Prostate gland (tissue), 2 donors: ENCODE measurements at places on chromosomes 2 and 18. TPM values are rescaled to one million over a fixed set of nuclear protein-coding genes. Genes with fewer than 3 reads are reported as not detected.

DNA sequence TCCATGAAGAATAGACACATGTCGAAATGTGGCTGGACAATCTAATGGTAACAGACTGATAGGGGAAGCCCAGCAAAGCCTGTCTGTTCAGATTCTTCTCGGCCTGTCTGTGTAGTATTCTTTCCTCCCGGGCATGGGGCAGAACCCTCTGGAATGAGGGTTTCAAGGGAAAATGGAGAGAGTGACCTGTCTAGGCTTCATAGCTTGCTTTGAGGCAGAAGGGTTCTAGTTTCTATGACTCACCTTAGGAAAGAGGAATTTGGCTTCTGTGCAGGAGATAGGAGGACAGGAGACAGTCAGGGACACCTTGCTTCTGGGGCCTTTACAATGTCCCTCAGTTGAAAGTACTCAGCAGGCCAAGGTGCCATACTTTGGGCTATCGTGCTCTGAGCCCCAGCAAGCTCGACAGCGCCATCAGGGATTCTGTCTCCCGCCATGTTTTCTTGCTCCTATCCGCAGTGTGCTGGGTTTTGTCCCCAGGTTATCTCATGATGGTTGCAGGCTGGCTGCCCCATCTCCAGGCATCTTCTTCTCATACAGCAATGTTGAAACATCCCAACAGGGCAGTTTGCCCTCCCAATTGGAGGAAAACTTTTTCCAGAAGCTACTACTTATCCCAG lies 74.7 kb upstream of the TLK1 start:
- no peak for DNase-seq

The LCT gene
- 0.57 TPM for total RNA-seq

GRCh38 chr2:100580367-100581276 lies 17.8 kb downstream of the PDCL3 start:
- no peak for DNase-seq

DNA sequence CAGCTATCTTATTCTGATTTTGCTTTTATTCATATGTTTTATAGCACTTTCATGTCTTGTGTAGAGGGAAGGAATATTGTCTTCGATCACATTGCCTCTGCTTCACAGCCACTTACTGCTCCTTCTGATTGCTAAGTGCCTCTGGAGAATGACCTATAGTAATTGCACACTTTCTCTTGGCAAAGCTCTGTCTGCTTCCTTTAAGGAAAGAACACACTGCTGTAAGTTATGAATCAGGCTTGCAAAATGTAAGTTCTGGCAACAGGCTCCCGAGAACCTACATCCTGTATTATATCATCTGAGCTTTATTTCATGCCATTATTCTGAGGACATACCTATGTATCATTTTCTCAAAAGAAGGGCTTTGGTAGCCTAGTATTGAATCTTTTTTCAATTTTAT lies 170.7 kb downstream of the ZNF804A start:
- no peak for DNase-seq

The FOXD4L1 gene
- total RNA-seq = not detected

The SLC23A3 gene
- 2.9 TPM for total RNA-seq

DNA sequence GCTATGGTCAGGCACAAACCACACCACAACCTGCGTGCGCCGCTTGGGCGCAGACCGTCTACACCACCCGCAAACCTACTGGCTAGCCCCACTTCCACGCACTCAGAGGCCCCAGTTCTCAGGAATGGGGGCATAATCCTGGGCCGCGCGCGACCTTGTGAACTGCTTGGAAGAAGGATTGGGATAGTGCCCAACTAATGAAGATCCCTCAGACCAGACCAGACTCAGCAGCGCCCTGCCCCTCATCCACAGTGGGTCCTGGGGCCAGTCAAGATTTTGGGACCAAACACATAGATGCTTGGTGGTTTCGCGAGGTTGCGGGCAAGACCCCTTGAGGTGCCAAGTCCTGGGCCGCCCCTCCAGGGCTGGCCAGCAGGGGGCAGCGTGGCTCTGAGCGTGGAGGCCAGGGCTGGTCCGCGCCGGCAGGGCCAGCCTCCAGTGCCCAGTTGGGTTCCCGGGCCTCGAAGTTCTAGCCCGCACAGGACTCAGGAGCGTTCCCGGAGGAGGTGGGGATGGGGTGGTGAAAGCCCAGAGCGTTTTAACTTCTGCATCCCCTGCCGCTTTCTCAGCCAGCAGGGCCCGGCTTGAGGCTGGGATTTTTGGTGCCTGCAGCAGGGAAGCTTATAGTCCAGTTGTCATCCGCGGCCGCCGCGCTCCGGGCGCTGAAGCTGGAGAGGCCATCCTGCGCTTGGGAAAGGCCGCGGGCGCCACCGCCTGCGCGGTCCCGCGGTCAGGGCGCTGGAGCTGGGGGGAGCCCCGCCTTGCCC lies 8.3 kb downstream of the OSR1 start:
- no peak for DNase-seq

- no peak for DNase-seq
Measured at GRCh38 chr2:70356941-70357683, 55.2 kb upstream of the FAM136A start.

DNA sequence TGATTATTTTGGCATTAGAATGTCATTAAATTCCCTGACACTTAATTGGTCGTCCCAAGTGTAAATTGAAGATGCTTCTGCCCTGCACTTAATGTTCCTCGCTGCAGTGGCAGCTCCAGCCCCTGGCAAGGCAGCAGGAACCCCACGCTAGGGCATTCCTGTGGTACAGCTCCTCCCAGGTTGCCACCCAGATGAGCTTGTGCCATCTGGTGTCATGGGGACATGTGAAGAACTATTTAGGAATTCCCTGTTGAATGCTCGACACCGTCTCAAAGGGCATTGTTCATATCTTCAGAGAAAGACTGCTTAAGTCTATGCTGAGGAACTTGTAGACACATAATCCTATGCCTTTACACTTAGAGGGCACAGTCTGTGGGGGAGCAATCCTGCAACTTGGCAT lies 38.9 kb downstream of the BCL2L11 start:
- DNase-seq = no peak

The IL1B gene
- not detected for total RNA-seq

- no peak for DNase-seq
Measured at GRCh38 chr2:105399207-105399861, 483 bp upstream of the FHL2 start.

GRCh38 chr2:121955426-121955825 lies 200.0 kb downstream of the TSN start:
- DNase-seq = no peak

The CCL20 gene
- 1.6 TPM for total RNA-seq

The ITGA4 gene
- 2.9 TPM for total RNA-seq

- DNase-seq = no peak
Measured at GRCh38 chr18:34543945-34544344, 166.2 kb upstream of the DTNA start.

DNA sequence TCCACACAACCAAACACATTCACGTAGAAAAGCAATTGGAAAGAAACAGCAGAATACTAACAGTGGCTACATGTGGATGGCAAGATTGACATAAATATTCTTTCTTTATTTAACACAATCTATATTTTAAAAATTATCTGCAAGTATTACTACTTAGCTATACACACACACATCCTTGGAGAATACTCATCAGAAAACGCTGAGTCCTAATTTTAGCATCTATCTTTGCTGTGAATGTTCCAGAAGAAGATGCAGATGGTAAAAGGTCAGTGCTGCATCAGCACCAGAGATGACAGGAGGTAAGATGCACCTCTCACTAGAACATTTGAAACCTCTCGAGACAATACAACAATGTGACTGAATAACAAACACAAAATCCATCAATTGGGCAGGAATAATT lies 148.5 kb downstream of the L3MBTL4 start:
- no peak for DNase-seq

The GPR35 gene
- total RNA-seq = 4.6 TPM
